Occipital lobe (tissue), 3 donors: ENCODE measurements at places on chromosomes 16 and 17.

DNA sequence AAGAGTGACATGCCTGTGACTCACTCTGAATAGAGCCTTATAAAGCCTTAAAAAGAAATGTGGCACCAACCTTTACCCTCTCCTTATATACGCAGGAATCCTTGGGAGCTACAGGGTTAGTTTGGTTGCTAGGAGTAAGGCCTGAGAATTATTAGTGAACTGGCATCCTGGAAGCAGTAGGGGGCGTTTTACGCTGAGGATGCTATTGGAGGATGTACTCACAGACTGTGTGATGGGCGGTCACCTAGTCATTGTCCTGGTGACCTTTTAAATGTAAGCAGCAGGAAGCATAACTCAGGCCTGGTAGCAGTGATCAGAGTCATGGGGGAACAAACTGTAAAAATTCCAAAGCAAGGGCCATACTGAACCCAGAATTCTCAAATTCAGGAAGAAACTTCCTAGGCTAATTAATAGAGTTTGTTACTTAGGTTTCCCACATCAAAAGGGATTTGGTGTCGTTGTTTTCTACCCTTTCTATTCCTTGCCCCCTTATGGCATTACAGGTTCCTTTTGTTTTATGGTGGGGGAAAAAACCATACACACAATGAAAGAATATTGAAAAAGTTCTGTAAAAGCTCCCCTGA, 153.8 kb downstream of the SNX11 start:
- DNase-seq, result no peak

GRCh38 chr17:62178579-62178978, 113.5 kb upstream of the MED13 start:
- DNase-seq, result no peak

- DNase-seq, result no peak
Observed at GRCh38 chr17:60231234-60231633, 81.5 kb downstream of the CA4 start.

DNA sequence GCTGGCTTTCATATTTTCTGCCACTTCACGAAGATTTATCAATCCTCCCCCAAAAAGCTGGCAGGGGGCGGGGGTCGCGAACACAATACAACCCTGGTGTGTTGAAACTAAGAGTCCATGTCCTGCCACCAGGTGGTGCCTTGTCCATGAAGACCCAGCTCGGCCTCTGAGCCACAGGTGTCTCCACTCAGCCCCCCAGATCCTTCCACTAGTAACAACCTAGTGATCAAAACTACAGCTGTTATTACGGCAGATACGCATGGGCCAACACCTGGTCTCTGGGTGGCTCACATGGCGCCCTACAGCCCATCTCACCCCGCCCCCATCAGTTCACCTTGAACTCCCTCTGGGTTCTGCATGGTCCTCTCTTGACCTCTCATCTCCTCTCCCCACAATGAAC, 27.7 kb downstream of the USP7 start:
- DNase-seq, result no peak
